Activated CD4-positive, alpha-beta memory T cell treated with anti-CD3 and anti-CD28 coated beads for 36 hours (primary cell): ENCODE measurements at places on chromosomes 4 and X. TPM values are rescaled to one million over a fixed set of nuclear protein-coding genes. Genes with fewer than 3 reads are reported as not detected.

Gene SORCS2
- 0.07 TPM for total RNA-seq

GRCh38 chr4:87975466-87975865 lies at the start of gene SPP1:
SPP1 (plus strand) TSS chr4:87975714; CDS start chr4:87976896, 1,182 bp downstream.
- DNase-seq, result peak; percentile 17

Gene DCAF4L1
- 0.17 TPM for total RNA-seq

Gene C1QTNF7
- not detected for total RNA-seq

GRCh38 chr4:8725845-8726244 lies 133.3 kb downstream of the CPZ start:
- no peak for DNase-seq

DNA sequence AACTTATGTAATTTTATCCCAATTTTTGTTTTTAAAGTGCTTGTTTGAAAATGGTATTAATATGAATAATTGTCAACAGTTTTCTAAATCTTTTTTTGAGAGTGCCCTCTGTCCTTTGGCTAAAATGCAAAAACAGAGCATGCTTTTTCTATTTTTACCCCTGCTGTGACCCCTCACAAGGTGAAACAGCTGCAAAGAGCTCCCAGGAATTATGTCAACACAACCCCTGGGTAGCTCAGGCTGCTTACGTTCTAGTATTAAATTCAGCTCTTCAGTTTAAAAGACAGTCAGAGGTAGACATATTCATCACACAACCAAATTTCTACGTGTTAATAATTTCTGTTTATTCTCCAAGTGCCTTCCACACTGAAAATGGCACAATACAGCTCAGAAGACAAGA lies 367.5 kb downstream of the PRDM5 start:
- DNase-seq, result no peak

- no peak for DNase-seq
Measured at GRCh38 chrX:3271834-3272186, 74.6 kb downstream of the MXRA5 start.

Gene CT45A8
- total RNA-seq, result not detected

Gene ADGRL3
- not detected for total RNA-seq

Gene FAT4
- total RNA-seq, result not detected
